ENCODE measurements at places on chromosomes 7 and 10. TPM values are rescaled to one million over a fixed set of nuclear protein-coding genes. Genes with fewer than 3 reads are reported as not detected.

DNA sequence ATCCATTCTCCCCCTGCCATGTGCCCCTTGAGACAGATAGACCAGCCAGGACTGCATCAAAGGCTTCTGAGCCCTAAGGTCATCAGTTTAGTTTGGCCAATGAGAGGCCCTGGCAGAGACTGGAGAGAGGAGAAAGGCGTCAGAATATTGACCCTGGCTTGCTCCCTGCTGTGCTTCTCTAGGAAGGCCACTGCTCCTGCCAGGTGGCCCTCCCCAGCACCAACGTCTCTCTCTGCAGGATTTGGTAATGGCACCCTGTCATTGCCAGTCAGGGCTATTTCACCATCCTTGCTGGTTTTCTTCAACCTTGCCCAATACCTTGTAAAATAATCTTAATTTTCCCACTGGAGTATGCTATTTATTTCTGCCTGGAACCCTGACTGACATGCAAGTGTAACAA lies 38.8 kb upstream of the ZRANB1 start:
- no peaks in the 10 kb centered on the region for H3K36me3 ChIP-seq
- H3K27ac ChIP-seq = no peak overlapping the region
- H3K4me3 ChIP-seq = no peak overlapping the region
- no peaks in the 10 kb centered on the region for H3K27me3 ChIP-seq

PHF14 gene
- 30.4 TPM for total RNA-seq

CDK14 gene
- total RNA-seq = 47.2 TPM

DNA sequence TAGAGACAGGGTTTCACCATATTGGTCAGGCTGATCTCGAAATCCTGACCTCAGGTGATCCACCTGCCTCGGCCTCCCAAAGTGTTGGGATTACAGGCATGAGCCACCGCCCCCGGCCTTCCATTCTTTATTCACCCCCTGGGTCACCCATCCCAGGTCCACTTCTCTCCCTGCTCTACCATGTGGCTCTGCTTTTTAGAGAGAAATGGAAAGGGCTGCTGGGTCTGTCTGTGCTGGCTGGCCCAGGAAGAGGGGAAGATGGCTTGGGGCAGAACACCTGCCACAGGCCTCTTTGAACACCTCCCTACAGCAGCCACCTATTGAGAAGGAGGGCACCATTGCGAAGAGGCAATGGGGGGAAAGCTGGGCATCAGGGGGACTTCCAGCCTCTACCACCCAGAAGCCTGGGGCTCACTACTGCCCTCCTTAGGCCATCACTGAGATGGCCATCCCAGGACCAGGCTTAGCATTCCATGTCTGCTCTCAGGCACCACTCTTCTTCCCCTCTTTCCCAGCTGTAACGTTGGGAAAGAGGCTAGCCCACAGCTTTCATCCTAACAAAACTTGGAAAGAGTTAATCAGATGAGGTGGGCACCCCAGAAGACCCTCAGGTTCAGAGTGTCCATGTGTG lies 256.3 kb downstream of the GRID1 start:
- no peaks in the 10 kb centered on the region for H3K27me3 ChIP-seq
- H3K36me3 ChIP-seq = no peaks in the 10 kb centered on the region
- no peak overlapping the region for H3K4me3 ChIP-seq

- no peak for DNase-seq
- no peak overlapping the region for H3K4me3 ChIP-seq
- H3K27me3 ChIP-seq = peaks cover 23% of the 10 kb centered on the region
- no peaks in the 10 kb centered on the region for H3K4me1 ChIP-seq
- no peaks in the 10 kb centered on the region for H3K36me3 ChIP-seq
Observed at GRCh38 chr10:100864036-100864885, 48.5 kb upstream of the SLF2 start.

DNA sequence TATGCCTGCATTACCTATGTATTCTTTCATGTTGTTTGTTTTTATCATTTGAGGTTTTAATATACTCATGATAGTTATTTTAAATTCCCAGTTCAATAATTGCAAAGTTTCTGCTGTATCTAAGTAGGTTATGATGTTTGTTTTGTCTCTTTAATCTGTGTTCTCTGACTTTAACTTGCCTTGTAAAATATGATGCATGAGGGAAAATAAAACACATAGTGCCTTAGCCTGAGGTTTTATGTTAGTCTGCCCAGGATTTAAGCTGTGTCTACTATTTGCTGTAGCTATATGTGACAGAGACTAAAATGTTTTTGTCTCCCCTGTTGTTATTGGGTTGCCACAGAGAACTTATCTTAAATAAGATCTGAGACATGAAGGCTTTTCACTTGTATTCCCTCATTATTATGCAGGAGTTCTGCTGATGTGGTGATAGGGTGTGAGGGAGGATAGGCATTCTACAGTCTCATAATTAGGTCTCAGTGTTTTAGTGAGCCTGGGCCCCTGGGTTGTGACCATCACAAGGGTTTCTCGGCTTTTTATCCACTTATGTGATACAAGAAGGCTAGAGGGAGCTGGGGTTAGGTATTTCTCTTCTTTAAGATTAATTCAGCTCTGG lies 582.5 kb downstream of the CNTNAP2 start:
- no peak overlapping the region for H3K27ac ChIP-seq
- no peak for DNase-seq
- H3K27me3 ChIP-seq = no peaks in the 10 kb centered on the region
- no peak overlapping the region for H3K4me3 ChIP-seq

LRMDA gene
- total RNA-seq = 20.0 TPM

- no peak overlapping the region for H3K27ac ChIP-seq
- H3K4me3 ChIP-seq = no peak overlapping the region
Observed at GRCh38 chr10:6431186-6431585, 148.9 kb downstream of the PRKCQ start.

ZPBP gene
- not detected for total RNA-seq

TRPV5 gene
- not detected for total RNA-seq

DNA sequence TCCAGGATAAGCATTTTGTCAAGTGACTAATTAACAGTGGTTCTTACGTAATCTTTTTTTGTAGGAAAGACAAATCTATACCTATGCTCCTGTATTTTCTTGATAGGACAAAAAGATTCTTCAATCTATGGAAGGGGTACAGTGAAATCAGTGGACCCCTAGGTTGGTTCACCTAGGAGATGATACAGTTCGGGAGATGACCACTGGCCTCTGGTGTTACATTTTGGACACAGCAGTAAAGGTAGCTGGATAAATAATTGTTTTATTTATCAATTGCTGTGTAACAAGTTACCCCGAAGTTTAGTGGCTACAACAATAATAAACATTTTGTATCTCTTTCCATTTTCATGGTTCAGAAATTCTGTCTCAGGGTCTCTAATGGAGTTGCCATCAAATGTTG lies 288.2 kb upstream of the MAGI2 start:
- no peaks in the 10 kb centered on the region for H3K36me3 ChIP-seq
- H3K27me3 ChIP-seq = no peaks in the 10 kb centered on the region
- no peak overlapping the region for H3K27ac ChIP-seq
- DNase-seq = no peak

- H3K4me3 ChIP-seq = no peak overlapping the region
- peaks cover 37% of the 10 kb centered on the region for H3K27me3 ChIP-seq
- H3K36me3 ChIP-seq = no peaks in the 10 kb centered on the region
- peak; percentile 54 for DNase-seq
- H3K27ac ChIP-seq = no peak overlapping the region
Observed at GRCh38 chr10:132861116-132861691, 75.3 kb upstream of the NKX6-2 start.

DNA sequence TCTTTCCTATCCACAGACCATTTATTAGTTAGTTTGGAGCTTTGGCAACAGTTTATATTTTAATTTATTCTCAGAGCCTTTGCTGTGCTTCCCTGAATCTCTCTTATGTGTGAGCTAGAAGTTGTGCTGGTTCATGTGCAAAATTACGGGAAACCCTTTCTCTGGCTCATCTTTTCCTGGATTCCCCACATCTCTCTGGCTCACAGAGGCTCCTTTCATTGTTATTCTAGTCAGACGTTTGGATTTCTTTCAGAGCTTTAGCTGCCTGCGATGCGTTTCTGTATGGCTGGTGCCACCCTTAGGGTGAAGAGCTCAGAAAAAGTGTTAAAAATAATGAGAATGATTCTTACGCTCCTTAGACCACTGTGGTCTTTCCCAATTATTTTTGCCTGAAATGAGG lies 53.3 kb downstream of the TPST1 start:
- no peaks in the 10 kb centered on the region for H3K27me3 ChIP-seq
- no peaks in the 10 kb centered on the region for H3K4me1 ChIP-seq
- H3K27ac ChIP-seq = no peak overlapping the region
- no peak for DNase-seq
- no peaks in the 10 kb centered on the region for H3K36me3 ChIP-seq
- H3K4me3 ChIP-seq = no peak overlapping the region

- peak overlapping the region; percentile 73 for H3K4me3 ChIP-seq
- no peak for DNase-seq
- peaks cover 58% of the 10 kb centered on the region for H3K4me1 ChIP-seq
Observed at GRCh38 chr10:44976352-44977198, 2.0 kb downstream of the DEPP1 start.

KCNK18 gene
- total RNA-seq = not detected

DNA sequence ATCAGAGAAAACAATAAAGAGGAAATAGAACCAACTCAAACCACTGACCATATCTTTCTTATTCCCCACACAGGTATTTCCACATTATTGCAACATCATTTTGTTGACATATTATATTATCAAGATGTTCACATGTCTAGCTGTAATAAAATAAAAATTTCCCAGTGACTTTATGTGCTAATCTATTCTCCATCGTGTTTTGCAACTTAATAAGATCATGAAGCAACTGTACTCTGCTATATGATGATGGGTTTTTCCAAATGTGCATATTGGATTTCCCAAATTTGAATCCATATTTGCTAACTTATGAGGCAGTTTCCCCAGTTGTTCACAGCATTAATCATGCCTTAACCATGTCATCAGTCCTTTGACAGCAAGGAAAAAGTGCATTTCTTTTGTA lies 127.8 kb downstream of the ITGB8 start:
- no peaks in the 10 kb centered on the region for H3K4me1 ChIP-seq
- no peaks in the 10 kb centered on the region for H3K36me3 ChIP-seq
- DNase-seq = no peak
- no peak overlapping the region for H3K4me3 ChIP-seq
- no peaks in the 10 kb centered on the region for H3K27me3 ChIP-seq

DNA sequence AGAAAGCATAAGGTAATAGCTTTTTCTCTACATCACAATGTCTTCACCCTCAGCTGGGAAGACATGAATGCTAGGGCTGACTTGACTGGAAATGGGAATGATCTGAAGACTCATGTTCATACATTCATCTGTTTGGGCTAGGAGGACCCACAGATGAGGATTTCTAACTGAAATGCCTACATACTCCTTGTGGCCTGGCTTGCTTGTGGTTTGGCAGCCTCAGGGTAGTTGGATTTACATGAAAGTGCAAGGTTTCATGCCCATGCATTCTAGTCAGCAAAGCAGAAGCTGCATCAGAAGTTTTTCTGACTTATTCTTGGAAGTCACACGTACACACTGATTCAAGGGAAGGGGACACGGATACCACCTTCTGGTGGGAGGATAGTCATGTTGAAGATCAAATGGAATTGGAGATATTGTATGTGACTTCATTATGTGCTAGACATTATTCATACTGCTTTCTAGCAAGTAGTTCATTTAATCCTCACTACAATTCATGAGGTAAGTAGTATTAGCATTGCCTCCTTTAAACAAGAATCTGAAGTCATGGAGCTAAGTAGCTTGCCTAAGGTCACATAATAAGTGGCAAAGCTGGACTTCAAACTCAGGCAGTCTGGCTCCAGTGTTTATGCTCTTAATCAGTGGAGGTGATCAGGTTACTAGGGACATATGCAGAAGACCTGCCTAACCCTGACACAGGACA lies 957.0 kb downstream of the LRMDA start:
- no peaks in the 10 kb centered on the region for H3K36me3 ChIP-seq
- DNase-seq = no peak
- H3K4me1 ChIP-seq = no peaks in the 10 kb centered on the region
- no peaks in the 10 kb centered on the region for H3K27me3 ChIP-seq

GSDME gene
- total RNA-seq = 13.4 TPM

- H3K4me3 ChIP-seq = no peak overlapping the region
- H3K27ac ChIP-seq = no peak overlapping the region
- no peaks in the 10 kb centered on the region for H3K27me3 ChIP-seq
- no peaks in the 10 kb centered on the region for H3K4me1 ChIP-seq
- no peaks in the 10 kb centered on the region for H3K36me3 ChIP-seq
Observed at GRCh38 chr7:150439967-150440366, 10.5 kb upstream of the GIMAP8 start.

- no peaks in the 10 kb centered on the region for H3K4me1 ChIP-seq
- DNase-seq = no peak
- no peaks in the 10 kb centered on the region for H3K36me3 ChIP-seq
- H3K27me3 ChIP-seq = no peaks in the 10 kb centered on the region
- no peak overlapping the region for H3K27ac ChIP-seq
Observed at GRCh38 chr10:56231436-56231835, 129.6 kb downstream of the ZWINT start.

GRCh38 chr7:13282377-13282980 lies 595.0 kb downstream of the ARL4A start:
- no peaks in the 10 kb centered on the region for H3K4me1 ChIP-seq
- H3K27me3 ChIP-seq = no peaks in the 10 kb centered on the region
- no peak overlapping the region for H3K4me3 ChIP-seq
- no peaks in the 10 kb centered on the region for H3K36me3 ChIP-seq
- DNase-seq = no peak
- H3K27ac ChIP-seq = no peak overlapping the region

NOBOX gene
- not detected for total RNA-seq

DNA sequence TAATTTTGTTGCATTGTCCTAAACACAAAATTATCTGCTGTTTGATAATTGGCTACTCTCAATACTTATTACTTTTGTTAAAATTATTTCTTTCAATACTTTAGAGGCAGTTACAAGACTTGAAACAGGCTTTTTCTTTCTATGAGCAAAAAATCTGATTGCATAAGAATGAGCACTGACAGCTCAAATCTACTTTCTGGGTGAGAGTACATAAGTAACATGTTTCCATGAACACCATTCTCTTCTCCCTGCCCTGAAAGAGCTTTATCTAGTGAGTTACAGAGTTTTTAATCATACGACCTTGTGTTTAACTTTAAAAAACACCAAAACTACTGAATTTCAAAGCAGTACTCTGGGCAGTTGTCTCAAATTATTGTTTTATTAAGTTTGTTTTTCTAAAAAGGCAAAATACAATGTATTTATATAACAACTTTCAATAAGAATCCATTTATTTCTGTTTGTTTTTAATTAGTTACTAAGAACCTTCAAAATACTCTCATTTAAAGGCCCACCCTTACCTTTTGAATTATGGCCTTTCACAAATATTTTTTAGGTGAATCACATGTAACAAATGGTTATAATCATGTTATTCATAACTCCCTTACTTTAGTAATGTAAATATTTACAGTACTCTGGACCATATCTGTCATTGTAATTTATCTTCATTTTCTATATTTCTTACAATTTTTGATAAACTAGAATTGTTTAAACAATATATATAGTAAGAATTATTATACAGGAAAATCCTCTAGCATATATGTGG lies 23.0 kb upstream of the TFAM start:
- DNase-seq = no peak
- H3K27ac ChIP-seq = no peak overlapping the region
- peaks cover 17% of the 10 kb centered on the region for H3K36me3 ChIP-seq
- H3K4me1 ChIP-seq = no peaks in the 10 kb centered on the region
- no peaks in the 10 kb centered on the region for H3K27me3 ChIP-seq

- H3K4me3 ChIP-seq = no peak overlapping the region
- H3K4me1 ChIP-seq = peaks cover 19% of the 10 kb centered on the region
- H3K27me3 ChIP-seq = no peaks in the 10 kb centered on the region
- H3K36me3 ChIP-seq = no peaks in the 10 kb centered on the region
- H3K27ac ChIP-seq = no peak overlapping the region
Observed at GRCh38 chr10:30813872-30814481, 184.4 kb upstream of the LYZL2 start.

Data from upper lobe of right lung (tissue), 1 donor.